RPMI7951 (cell line): ENCODE measurements at places on chromosomes 3 and 15.
A peak's percentile ranks its signal among the peaks of the same experiment; 100 is the strongest.

DNA sequence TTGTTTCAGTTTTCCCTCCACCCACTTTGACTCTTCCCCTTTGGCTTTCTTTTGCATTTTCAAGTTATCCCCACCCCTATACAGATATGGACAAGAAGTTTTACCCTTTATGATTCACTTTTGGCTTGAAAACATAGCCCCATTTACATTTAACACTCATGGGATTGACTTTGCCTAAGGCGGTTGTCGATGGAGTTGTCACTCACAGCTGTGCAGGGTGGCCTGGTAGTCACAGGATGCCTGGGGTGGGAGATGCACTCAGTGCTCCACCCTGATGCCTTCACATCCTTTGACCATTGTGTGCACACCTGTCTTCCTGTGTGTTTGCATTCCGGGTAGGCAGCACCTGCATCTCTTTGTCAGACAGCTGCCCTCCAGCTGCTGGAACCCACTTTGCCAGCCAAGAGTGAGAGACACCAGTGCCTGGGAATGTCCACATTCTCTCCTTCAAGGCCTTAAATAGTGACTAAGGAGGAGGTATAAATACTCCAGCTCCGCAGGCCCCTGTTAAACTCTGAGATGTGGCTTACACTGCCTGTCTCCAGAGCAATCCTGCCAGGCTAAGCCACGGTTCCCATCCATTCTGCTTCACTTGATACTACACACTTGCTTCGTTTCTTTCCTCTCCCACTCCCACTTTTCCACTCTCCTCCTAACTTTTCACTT, 191.5 kb upstream of the SLC24A5 start:
- DNase-seq: no peak

DNA sequence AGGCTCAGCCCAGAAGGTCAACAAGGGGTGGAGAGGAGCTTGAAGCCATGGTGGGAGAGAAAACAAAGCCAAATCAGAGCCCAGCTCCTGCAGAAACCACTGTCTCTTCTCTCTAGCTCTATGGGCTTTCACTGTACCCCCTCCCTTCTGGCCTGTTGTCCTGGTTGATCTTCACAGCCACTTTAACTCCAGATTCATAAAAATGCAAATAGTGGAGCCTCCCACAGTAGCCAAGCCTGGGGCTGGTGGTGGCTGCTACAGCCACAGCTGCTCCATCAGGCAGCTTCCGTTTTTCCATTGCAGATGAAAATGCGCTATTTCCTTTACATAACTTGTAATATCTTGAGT, 20.7 kb upstream of the CAV3 start:
- no peak for DNase-seq

DNA sequence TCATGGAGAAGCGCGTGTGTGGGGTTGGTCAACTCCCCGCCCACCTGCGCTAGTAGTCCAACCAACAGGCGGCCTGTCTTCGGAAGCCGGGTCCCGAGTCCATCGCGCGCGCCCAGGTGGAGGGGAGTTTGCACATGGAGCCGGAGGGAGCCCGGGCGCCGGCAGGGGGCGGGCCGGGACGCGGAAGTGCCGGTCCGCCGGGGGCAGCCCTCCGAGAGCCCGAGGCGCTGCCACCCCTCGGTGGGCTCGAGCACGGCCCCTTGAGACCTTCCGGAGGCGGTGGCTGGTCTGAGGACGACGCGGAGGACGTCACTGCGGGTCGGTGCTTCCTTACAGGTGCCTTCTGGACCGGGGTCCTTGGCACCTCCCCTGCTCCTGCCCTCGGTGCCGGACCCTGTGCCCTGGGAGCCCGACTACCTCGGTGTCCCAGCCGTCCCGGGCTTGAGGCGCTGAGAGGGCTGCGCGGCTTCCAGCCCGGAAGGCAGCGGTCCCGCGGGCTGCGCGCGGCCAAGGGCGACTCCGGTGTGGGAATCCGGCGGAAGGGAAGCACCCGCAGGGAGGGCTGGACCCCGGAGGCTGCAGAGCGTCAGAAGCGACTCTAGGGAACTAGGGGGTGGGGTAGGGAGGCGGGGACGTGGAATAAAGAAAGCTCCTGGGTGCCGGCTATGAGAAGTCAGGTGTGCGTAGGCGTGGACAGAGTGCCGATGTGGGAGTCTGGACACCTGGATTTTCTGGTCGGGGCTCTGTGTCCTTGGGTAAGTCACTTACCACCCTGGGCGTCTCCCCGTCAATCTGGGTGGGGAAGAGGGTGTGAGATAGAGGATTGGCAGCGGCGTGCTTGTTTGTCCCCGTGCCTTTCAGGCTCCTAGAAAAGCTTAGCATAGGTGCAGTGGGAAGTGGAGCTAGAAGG, 212.3 kb downstream of the FGF12 start:
- no peak for DNase-seq

GRCh38 chr15:68389936-68390817, 41.8 kb downstream of the ITGA11 start:
- peak; percentile 98 for DNase-seq

DNA sequence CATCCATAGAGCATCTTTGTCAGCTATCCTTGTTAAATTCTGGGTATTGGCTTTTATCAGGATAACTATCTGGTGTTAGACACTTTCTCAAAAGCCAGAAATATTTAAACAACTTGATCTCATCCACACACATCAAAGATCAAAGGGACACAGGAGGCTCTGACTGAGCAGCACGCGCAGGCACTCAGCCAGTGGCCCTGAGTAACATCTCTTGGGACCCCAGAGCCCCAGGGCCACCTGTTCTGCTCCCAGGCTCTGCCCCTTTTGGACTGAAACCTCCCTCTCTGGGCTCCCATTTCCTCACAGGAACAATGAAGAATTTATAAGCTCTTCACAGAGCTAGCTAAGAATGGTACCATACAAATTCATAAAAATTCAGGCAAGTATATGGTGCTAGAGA, 16.1 kb downstream of the ATP10A start:
- no peak for DNase-seq
